ENCODE measurements at places on chromosomes 3 and 15.

- no peak for DNase-seq
Measured at GRCh38 chr3:76028774-76029173, 243.4 kb upstream of the ZNF717 start.

DNA sequence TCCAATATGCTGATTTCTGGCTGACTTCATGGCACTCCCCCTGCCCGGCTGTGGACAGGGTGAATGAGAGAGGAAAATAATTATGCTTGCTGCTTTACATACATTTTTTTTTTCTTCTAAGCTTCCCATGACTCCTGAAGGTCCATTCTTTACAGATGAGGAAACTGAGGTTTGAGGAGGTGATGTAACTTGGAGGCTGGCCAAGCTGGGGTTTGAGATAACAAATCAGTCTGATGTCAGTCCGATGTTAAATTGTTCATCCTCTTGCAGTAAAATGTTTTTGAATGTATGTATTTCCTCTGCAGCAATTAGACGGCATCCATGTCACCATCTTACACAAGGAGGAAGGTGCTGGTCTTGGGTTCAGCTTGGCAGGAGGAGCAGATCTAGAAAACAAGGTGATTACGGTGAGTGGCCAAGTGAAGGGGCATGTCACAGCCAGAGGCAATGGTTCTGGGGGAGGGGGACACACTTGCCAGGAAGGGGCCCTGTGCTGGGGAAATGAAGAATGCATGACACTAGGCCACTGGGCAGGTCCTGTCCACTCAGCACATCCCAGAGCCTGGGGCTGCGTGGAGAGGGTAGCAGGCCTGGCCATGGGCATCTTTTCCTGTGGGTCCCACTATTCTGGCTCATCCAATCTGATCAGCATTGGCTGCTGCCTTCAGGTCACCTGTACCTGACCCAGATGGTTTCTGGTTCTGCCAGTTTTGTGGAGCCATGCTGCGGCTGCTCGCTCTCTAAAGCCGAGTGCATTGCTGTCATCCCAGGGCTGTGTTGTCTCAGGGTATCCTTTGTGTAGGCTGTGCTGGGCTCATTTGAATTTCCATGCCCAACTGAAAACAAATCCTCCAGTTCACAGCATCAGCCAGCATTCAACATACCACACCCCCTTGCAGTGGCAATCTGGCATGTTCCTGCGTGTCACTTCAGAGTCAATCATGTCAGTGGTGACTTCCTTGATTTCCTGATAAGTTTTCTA lies 20.4 kb downstream of the STARD5 start:
- no peak for DNase-seq

GRCh38 chr3:101814835-101815234 lies 34.5 kb upstream of the NFKBIZ start:
- no peak for DNase-seq

- no peak for DNase-seq
Measured at GRCh38 chr3:57890874-57891273, 117.3 kb upstream of the FLNB start.

- DNase-seq: no peak
Measured at GRCh38 chr3:81837071-81837593, 75.7 kb upstream of the GBE1 start.

DNA sequence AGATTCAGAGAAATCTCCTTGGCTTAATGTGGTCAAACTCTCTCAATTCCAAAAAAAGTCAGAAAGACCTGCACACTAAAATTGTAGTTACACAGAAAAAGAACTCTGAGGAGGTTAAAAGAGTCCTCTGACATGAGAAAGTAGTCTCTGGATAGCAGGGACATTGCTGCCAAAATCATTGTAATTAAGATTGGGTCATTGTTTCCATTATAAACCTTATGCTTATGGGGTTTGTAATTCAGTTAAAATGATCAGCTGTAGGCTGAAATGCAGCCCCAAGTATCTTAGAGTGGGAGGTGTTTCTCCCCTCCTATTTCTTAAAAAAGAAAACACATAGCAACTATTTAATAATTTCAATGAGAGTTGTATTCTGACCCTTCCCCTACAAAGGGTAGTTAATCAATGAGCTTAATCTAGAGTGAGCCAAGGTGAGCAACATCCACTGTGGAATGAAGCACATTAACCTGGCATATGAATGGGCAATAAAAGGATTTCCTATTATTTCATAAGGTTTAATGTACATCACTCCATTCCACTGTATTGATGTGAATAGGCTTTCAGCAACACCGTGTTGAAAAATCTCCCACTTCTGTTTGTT lies 406.9 kb downstream of the TIGIT start:
- no peak for DNase-seq
